Epithelial cell of prostate (primary cell): ENCODE measurements at places on chromosomes 16 and 17.

- no peak for DNase-seq
These were observed 24.2 kb downstream of the SLC13A5 start for GRCh38 chr17:6688944-6689343.

GRCh38 chr17:28379814-28380801, 8.6 kb downstream of the SARM1 start:
- DNase-seq: peak; percentile 98

DNA sequence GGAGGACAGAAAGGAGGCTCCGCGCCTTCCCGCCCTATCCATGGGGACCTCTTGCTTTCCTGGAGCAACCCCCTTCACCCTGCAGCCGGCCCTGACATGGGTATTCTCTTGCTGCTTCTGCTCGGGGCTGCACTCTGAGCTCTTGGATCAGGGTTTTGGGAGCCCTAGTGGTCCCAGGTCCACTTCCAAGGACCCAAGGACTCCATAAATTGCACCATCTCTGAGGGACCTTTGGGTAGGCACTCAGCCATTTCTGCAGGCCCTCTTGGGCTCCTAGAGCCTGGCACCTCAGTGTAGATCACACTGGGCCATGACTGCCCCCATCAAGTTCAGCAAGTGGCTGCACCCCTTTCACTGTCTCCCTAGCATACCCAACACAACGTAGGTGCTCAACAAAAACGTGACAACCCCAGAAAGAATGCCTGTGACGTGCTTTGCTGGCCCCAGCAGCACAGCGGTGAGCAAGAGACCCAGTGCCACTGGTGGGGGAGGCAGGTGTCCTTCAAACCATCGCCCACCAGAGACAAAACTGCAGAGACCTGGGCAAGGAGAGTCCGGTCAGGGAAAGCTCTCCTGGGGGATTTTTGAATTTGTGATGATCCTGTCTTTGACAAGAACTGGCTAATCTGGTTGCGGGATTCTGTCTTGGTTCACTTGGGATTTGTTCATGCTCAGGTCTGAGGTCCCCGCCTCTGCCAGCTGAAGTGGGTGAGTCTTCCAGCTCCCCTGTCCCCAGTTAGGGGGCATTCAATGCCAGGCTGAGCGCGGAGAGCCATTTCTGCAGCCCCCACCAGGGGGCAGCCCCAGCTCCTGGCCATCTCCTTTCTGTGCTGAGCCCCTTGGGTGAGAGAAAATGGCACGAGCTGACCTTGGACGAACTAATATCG, 2.5 kb upstream of the RAB11FIP4 start:
- no peak for DNase-seq

DNA sequence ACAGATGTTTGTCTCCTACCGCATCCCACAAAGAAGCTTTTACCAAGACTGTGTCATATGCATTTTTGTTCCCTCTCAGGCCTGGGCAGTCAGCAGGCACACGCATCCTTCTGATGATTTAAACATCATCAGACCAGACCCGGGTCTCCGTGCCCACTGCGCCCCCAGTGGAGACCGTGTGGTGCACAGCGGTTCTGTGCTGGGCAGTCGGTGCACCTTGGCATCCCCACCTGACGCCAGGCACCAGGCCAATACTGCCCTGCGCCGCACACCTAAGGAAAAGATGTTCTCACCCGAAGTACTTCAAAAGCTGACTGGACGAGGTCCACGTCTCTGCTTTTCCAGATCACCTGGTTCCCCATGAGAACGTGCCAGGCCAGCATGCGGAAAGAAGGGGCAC, 10.6 kb upstream of the PLD6 start:
- DNase-seq: no peak

GRCh38 chr16:85537795-85538401, 75.2 kb upstream of the GSE1 start:
- DNase-seq: no peak

DNA sequence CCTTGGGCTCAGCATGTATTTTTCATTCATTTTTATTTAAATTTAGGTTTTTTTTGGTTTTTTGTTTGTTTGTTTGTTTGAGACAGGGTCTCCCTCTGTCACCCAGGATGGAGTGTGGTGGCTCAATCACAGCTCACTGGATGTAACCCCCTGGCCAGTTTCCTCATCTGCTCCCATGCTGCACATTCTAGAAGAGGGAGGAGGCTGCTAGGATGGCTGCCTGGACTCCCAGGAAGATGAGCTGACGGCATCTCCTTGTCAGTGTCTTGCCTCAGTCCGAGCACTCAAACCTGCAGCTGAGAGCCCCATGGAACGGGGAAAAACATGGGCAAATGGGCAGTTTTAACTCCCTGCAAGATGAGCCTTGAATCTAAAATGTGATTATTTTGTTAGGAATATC, 7.5 kb downstream of the MEAK7 start:
- DNase-seq: no peak

GRCh38 chr16:17940584-17941364, 395.8 kb downstream of the NPIPA8 start:
- no peak for DNase-seq

DNA sequence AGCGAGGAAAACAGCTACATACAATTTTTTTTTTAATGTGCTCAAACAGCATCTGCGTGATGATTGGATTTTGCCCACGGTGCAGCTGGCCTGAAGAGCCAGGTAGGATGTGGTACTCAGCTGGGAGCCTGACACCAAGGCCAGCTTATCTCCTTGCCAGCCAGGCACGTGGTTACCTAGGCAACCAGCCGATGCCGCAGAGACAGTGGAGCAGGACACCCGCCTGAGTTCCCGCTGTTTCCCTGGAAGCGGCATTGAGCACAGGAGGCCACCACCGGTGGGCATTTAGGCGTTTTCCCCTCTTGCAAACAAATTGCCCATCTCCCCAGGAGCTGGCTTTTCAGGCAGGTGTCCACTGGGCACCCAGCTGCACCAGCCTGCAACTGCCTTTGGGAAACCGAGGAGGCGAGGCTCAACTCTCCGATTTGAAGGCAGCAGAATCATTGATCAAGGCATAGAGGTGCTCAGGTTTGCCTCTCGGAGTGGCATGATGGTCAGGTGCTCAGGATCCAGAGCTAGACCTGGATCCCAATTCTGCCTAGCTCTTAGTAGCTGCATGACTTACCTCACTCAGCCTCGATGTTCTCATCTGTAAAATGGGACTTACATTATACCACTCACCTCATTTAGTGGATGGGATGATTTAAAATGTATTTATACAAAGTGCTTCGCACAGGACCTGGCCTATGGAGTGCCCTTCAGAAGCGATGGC, 137.5 kb upstream of the PLCG2 start:
- no peak for DNase-seq

GRCh38 chr17:34673516-34673915, 94.1 kb downstream of the TMEM132E start:
- DNase-seq: no peak

GRCh38 chr16:28130099-28131088, 66.9 kb upstream of the GSG1L start:
- DNase-seq: no peak

DNA sequence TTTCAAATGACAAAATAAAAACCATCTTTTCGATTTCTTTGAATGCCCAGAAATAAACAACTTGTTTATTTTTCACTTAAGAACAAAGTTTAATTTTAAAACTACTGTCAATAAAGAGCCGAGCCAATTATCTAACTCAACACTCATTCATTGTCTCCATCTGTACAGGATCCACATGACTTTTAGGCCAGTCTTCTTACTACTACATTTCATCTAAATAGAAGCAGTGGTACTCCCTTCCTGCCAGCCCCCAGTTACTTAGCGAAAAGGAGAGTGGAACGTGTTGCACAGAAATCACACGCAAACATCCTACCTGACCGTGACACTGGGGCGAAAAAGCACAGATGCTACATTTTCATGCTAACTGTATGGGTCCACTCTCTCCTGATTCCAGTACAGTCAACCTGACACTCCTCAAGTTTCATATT, 1.2 kb downstream of the GNA13 start:
- DNase-seq: no peak

- no peak for DNase-seq
These were observed 241.8 kb downstream of the RBFOX3 start for GRCh38 chr17:79369001-79369400.

GRCh38 chr16:22813948-22814710, at the start of gene HS3ST2:
Gene HS3ST2 (plus strand): TSS chr16:22814162. CDS start chr16:22814611, 449 bp downstream.
- DNase-seq: peak; percentile 16

DNA sequence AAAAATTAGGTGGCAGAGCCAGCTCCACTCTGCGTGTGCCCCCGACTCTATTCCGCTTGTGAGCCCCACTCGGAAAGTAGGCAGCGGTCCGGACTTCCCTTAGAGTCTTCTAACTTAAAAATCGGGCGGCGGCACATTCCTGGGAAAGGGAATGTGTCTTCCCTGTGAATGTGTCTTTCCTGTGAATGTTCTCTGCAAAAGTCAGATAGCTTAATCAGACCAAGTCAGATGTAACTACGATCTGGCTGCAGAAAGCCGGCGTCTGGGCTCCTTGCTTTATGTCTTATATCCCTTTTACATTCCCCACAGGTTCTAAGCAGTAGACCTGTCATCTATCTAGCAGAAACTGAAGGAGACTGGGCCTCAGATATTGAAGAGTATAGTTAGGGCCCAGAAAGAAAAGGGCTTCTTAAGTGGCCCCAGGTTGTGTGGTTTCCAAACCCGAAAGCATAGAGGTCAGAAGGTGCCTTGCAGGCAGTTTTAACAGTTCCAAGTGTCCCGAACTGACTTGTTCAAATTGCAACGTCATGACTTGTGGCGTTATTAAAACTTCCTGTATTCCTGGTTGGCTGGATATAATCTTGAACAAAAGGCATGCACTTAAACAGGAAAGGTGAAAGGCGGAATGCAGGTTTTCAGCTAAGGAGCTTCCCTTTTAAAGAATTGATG, 601 bp downstream of the PHKB start:
- DNase-seq: no peak

- no peak for DNase-seq
These were observed 176.3 kb downstream of the IRX3 start for GRCh38 chr16:54110016-54110981.

DNA sequence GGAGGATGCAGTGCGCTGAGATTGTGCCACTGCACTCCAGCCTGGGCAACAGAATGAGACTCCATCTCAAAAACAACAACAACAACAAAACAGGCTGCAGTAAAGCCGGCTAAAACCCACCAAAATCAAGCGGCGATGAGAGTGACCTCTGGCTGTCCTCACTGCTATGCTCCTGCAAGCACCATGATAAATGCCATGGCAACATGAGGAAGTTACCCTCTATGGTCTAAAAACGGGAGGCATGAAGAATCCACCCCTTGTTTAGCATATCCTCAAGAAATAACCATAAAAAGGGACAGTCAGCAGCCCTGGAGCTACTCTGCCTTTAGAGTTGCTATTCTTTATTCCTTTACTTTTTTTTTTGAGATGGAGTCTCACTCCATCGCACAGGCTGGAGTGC, 8.4 kb upstream of the LGALS3BP start:
- no peak for DNase-seq

DNA sequence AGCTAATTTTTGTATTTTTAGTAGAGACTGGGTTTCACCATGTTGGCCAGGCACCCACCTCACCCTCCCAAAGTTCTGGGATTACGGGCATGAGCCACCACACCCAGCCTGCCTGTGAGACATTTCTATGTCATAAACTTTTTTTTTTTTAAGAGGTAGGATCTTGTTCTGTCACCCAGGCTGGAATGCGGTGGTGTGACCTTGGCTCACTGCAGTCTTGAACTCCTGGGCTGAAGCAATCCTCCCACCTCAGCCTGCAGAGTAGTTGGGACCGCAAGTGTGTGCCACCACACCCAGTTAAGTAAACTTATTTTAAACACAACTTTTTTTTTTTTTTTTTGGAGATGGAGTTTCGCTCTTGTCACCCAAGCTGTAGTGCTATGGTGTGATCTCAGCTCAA, 47.2 kb downstream of the SCNN1G start:
- DNase-seq: no peak

- no peak for DNase-seq
These were observed 71.6 kb downstream of the MAP2K6 start for GRCh38 chr17:69485901-69486643.

DNA sequence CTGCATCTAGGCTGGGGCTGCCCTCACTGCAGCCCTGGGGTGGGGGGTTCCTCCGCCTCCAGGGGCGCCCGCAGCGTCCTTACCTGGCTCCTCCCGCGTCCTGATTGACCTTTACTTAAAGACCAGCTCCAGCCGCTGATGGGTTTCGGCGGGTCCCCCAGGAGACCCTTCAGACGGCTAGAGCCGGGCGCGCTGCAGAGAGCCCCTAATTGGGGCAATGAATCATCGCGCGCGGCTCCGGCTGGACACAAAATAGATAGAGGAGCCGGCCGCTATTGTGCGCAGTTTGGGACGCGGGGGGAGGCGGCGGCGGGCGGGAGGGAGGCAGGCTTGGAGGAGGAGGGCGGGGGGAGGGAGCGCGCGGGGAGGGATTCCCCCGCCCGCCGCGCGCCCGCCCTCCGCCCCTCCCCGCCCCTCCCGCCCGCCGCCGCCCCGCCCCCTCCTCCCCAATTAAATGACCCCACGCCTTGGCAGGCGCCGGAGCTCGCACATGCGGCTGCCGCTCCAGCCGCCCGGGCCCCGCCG, 56.5 kb upstream of the CIBAR2 start:
- DNase-seq: no peak

DNA sequence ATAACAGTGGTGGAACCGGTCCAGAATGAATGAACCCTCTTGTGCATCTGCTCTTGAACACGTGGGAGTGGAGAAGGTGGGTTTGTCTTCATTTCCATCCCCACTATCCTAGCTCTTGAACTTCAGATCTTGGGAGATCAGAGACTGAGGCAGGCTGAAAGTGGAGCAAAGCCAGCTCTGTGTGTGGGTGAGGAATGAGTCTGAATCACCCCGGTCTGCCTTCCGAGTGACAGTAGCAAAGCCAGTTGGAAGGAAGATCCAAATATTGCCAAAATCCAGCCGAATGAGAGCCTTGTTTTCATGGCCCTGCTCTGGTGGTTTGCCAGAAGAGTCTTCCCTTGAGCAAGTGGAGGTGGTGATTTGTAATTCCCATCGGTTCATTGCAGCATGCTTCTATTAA, 29.0 kb upstream of the ASIC2 start:
- DNase-seq: no peak

- no peak for DNase-seq
These were observed 703.8 kb downstream of the CDH8 start for GRCh38 chr16:61332461-61332860.

DNA sequence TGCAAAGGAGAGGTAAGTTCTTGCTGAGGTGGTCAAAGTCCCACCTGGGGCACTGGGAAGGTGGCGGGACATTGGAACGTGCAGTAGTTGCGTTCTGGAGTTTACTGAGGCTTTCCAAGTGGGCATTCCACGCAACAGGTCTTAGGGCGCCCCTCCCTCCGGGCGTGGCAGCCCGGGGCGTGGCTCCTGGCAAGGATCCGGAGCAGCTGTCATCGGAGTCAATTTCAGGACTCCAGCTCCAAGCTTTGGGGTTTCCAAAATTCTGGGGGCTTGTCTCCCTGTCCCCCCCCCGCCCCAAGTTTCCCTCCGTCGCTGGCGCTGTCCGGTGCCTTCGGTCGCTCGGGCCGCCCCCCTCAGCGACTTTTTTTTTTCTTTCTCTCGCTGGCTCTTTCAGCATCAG, 43.1 kb upstream of the AMZ2 start:
- DNase-seq: no peak

GRCh38 chr16:59326955-59327354, 592.8 kb upstream of the GOT2 start:
- no peak for DNase-seq

- DNase-seq: no peak
These were observed 10.5 kb downstream of the TSPOAP1 start for GRCh38 chr17:58318065-58318481.

- no peak for DNase-seq
These were observed 2.7 kb downstream of the FOXJ1 start for GRCh38 chr17:76138234-76138895.
